Activated CD4-positive, alpha-beta T cell treated with anti-CD3 and anti-CD28 coated beads, Interleukin-2, Interleukin-4, amounts not matched to agents 100 ng/mL and 50 ng/mL, durations not matched to agents 16 hours and 8 hours (primary cell): ENCODE measurements at places on chromosomes 3 and 15.

- DNase-seq = peak; percentile 72
Observed at GRCh38 chr3:170178651-170179050, 2.9 kb downstream of the PHC3 start.

DNA sequence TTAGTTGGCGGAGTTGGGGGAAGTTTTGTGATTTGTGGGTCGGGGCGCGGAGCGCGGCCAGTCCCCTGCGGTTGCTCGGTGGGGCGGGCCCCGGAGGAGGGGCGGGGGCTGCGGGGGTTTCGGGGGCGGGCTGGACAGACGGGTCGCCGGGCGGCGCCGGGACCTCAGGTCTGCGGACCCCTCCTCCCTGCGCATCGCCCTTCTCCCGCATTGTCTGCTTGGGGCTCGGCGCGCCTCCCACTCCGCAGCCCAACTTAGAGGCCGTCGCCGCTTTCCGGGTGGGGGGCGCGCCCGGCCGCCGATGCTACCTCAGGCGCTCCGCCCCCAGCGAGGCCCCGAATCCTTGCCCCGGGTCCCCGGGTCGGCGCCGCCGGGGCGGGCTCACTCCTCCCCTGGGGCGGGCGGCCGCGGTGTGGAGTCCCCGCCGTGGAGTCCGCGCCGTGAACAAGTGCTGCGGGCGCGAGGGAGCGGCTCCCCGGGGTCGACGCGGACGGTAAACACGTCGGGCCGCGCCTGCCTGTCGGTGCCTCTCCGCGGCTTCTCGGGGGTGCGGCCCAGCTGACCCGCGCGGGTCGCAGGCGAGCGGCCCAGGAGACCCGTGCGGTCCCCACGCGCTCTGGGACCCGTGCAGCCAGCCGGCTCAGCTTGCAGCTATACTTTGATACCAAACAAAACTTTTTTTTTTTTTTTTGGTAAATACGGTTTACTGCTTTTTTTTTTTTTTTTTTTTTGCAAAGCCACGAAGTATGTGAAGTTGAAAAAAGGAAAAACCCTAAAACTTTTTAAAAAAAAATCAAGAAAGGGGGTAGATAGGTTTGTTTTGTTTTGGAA lies 624 bp downstream of the AKAP13 start:
- peak; percentile 24 for DNase-seq

DNA sequence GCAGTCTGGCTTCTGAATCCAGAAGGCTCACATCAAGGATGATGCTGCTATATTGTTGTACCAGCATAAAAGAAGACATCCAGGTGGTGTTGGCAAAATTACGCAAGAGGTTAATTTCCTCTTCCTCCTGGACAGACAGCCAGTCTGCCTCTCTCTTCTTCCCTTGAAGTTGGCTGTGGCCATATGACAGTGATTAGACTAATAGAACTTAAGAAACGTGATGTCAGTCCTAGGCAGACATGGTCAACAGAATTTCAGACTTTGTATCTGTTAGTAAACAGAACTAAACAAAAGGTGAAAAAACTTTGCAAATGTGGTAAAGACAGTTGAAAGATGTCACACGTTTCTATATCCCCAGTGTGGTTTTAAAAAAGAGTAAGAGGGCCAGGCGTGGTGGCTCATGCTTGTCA lies 465.2 kb upstream of the NR2F2 start:
- DNase-seq = no peak

DNA sequence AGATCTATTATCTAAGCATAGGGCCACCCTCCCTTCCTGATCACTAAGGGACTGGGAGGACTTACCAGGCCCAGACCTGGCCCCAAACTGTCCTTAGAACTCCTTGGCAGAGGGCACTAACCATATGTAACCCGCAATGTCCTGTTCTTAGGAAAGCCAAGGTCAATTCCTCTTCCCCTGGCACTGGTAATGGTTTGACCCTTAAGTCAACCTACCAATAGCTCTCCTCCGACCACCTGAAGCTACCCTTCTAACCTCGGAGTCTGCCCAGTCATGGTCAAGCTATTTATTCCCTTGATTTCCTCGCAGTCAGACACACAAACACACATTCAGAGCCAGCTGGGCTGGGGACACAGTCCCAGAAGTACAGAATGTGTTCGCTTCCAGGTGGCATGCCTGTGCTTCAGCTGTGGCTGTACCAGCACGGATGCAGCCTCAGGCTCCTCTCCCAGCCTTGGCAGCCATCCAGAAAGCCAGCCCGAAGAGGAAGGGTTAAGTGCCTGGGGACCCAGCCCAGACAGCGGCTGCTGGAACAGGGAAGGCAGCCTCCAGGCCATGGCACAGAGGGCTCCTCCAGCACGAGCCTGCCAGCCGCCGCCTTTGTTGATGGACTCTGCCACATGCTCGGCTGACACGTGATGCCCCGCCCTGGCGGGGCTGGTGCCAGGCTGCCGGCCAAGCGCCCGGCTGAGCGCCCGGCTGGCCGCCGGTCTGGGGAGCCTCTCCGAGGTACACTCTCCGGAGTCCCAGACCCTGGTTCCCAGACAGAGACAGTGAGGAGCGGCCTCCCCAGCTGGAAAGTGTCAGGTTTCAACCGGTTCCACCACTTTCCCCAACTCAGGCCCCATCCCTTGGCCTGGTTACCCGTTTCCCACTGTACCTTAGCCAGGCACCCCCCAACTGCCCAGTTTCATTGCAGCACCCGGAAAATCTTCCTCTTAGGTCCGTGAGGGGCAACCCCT lies 5.5 kb downstream of the BMF start:
- no peak for DNase-seq

DNA sequence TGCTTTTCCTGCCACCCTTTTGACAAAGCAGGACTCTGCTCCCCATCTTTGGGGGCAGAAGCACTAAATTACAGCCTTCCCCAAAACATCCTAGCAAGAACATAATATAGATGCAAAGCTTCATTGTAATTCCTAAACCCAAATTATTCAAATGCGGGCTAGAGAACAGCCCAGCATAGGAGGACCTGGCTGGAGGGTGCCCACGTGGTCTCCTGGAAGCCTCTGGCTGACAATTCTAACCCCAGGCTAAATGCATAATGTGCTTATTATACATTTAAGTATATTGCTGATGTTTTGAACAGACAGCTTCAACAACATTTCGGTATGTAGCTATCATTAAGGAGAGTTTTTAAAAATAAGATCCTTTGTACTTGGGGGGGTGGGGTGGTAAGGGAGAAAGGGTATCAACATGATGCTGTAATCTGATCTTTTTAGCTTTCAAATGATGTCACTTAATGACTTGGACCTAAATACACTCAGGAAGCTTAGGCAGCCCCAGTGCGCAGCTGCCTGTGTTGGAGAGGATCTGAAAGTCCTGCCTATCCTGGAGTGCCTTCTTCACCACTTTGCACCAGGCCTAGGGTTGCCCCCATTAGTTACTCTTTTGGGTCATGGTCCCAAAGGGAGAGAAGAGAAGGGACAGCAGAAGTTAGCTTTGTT lies 57.2 kb upstream of the USP3 start:
- no peak for DNase-seq

DNA sequence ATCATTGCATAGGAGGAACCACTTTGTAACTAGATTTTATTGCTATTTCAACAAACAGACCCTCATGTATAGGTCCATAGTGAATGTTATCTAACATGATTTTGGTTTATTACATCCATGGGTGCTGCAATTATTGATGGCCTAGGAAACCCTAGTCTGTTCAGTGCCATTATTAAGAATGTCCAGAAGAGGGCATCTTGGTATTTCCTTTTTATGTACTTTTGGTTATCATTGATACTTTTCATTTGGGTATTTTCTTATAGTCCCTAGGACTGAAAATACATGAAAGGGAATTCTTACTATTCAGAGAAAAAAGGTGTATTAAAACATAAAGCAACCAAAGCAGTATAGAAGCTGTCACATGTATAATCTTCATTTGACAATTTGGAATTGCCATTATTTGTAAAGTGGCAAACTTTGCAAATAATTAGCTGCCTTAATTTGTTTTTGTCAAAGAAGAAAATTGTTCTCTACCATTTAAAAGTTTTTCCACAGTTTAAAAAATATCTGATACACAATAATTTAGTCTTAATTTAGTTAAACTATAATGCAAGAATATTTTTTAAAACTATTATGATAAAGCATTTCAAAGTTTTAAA lies 48.7 kb downstream of the CNOT10 start:
- peak; percentile 13 for DNase-seq

DNA sequence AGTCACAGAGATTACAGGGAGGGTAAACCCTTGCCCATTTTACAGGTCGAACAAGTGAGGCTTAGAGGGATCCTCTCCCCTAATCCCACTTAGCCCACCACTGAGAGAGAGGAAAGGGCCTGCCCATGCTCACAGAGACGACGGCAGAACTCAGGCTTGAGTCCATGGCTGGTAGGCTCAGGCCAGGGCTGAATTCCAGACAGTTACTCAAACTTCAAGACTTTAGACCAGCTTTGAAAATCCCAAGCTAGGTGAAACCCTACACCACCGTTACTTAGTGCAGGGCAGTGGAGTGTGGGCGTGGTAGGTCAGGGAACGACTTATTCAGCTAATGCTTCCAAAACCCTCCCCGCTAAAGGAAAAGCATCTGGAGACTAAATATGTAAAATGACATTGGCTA lies 16.4 kb downstream of the GRIP2 start:
- DNase-seq = no peak

DNA sequence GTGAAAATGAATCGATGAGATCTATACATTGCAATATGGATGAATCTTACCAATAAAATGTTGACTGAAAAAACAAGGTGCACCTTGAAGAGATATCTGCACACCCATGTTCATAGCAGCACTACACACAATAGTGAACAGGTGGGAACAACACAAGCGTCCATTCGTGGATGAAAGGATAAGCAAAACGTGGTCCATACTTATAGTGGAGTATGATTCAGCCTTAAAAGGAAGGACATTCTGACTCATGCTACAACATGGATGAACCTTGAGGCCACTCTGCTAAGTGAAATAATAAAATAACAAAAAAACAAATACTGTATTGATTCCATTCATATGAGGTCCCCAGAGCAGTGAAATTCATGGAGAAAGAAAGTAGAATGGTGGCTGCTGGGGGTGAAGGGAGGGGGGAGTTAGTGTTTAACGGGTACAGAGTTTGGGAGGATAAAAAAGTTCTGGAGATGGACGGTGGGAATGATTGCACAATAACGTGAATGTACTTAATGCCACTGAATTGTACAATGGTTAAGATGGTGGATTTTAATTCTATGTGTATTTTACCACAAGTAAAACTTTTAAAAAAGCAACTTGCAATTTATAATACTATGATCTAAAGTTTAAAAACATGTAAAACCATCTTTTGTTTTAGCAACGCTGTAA lies 35.6 kb downstream of the IQSEC1 start:
- DNase-seq = no peak

DNA sequence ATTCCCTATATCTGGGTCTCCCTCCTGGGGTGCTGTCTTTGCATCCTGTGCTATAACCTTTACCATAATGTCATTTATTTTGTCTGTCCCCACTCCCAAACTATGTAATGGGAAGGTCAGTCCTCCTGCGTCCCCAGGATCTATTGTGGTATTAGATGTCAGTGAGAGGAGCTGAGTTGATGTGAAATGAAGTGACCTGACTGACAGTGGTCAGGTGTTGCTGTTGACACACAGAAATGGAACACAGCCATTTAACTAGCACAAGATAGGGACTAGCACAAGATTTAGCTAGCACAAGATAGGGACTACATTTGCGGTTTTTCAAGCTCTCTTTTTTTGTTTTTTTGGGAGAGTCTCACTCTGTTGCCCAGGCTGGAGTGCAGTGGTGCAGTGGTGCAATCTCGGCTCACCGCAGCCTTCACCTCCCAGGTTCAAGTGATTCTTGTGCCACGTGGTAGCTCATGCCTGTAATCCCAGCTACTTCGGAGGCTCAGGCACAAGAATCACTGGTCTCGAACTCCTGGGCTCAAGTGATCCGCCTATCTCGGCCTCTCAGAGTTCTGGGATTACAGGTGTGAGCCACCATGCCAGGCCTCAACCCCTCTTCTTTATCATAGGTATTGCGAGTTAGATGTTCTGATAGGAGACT lies 5.2 kb downstream of the NGRN start:
- no peak for DNase-seq

DNA sequence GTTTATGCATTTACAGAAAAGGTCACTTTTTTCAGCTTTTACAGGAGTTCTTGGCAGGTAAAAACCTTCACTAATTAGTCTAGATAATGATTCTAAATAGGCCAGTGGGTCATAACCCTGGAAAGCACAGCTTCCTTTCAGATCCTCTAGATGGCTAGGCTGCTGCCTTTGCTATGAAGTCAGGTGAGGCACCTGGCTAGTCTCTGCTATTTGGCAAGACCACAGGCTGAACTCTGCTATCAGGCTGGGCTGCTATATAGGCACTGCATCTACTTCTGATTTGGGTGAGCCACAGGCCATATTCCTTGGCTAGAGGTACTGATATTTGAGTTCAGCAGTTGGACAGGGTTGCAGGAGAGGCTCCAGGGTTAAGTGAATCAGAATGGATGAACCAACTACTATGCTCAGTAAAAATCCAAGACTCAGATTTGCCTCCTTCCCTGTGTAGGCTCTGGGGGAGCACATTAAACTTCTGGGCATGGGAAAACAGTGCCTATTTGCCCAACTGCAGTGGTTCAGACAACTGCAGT lies 665.7 kb upstream of the TBL1XR1 start:
- DNase-seq = no peak

DNA sequence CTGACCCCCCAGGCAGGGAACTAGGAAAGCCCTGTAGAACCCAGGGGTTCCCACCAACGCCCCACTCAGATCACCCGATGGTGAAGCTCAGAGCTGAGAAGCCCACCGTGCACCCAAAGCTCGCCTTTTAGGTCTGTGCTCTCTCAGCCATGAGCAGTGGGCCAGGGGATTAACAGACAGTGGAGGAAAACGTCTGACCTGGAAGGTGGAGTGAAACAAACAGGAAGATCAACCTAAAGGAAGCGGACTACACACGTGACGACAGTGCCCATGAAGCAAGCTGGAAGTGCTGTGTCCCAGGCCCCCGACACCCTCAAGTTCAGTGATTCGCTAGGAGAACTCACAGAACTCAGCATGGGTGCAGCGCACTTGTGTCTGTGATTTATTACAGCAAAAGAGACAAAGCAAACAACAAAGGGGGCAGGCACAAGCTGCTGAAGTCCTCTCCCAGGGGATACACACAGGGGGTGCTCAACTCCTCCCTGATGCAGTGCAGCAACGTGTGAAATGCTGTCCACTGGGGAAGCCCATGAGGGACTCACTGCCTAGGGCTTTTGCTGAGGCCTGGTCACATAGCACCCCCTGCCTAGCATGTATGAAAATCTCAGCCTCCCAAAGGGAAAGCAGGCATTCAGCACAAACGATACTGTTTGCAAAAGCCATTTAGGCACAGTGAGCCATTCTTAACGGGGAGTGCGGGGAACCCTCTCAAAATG lies 43.5 kb downstream of the CFAP92 start:
- DNase-seq = no peak

DNA sequence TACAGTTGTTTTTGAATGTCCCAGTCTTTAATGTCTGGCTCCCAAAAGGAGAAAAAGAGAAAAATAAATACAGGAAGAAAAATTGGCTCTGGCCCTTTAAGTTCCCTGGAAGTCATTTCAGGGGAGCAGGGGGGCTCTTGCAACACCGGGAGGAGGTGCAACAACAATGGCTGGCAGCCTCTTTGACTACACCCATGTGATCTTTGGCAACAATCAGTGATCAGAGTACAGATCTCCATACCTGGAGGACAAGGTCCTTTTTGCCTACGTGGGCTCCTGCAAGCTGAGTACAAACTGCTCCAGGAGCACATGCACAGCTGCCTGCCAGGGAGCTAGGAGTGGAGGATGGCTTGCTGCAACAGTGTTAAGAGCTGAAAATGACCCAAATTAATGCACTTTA lies 63.9 kb downstream of the GLCE start:
- DNase-seq = no peak

GRCh38 chr3:159200176-159200575 lies 398.3 kb downstream of the MFSD1 start:
- DNase-seq = no peak

- no peak for DNase-seq
Observed at GRCh38 chr3:134106580-134106979, 76.9 kb upstream of the SLCO2A1 start.
